NCI-H1436 treated with DMSO at 0.1 percent for 48 hours (cell line): ENCODE measurements at places on chromosomes 12 and 14.

GRCh38 chr12:29334937-29335336 lies 46.0 kb downstream of the ERGIC2 start:
- no peak for DNase-seq

GRCh38 chr12:56244494-56244893 lies 13.7 kb downstream of the ANKRD52 start:
- no peak for DNase-seq

GRCh38 chr12:123056709-123057108 lies 76.2 kb downstream of the ARL6IP4 start:
- no peak for DNase-seq

GRCh38 chr12:106358396-106359241 lies 1.1 kb downstream of the POLR3B start:
- no peak for DNase-seq

- DNase-seq, result no peak
Observed at GRCh38 chr12:106954462-106955376, 988 bp upstream of the TMEM263 start.

GRCh38 chr14:37172024-37172869 lies at the start of gene SLC25A21:
SLC25A21 (minus strand) TSS chr14:37172606.
- DNase-seq, result no peak

DNA sequence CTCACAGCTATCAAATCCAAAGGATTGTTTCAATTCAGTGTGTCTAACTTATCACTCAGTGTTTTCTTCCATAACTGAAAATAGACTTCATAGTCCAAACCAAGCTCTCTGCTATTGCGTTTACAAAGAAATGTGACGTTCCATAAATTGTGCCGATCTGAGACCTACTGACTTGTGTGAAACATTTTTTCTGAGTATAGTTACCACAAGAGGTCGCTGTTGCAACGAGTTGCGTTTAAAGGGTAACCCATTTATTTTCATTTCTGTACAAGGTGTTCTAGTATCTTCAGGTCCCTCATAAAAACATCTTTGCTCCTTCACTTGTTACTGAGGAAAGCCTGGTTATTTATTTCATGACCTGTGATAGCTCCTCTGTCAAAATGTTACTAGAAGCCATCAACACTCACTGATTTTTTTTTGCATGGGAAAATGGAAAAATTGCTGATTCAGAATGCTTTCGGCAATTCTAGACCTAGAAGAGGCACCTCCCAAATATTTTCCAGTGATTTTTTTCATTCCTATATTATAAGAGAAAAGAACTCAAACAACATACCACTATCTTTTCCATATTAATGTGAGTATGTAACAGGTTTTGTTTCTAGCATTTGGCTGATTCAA lies 60.9 kb upstream of the OR4E1 start:
- DNase-seq, result no peak

GRCh38 chr14:75896341-75896740 lies 85.5 kb downstream of the TGFB3 start:
- no peak for DNase-seq

DNA sequence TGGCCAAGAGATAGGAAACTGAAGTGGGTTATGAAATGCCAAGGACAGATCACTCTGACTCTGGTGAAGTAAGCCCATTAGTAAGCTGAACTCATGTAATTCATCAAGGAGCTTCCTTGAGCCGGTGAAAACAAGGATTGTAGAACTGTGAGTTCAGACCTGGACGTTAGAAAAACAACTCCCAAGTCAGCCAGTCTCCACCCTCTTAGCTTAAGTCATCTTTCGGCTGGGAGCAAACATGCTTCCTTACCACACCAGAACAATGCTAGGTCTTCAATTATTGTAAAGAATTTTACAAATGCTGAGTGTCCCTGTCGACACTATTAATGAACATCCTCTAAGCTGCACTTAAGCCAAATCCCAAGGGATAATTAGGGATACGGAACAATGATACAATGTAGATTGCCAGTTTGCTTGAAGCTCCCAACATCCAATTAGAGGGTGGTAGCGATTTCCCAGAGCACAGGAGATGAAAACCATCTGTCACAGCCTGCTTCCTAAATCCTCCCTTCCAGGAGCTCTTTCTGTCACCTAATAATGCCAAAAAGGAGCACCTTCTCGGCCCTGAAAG lies 45.7 kb upstream of the VASH1 start:
- no peak for DNase-seq

- DNase-seq, result no peak
Observed at GRCh38 chr12:22101749-22102243, 55.8 kb downstream of the CMAS start.
